Germinal center (tissue), 1 donor: ENCODE measurements at places on chromosomes 11 and 22.

DNA sequence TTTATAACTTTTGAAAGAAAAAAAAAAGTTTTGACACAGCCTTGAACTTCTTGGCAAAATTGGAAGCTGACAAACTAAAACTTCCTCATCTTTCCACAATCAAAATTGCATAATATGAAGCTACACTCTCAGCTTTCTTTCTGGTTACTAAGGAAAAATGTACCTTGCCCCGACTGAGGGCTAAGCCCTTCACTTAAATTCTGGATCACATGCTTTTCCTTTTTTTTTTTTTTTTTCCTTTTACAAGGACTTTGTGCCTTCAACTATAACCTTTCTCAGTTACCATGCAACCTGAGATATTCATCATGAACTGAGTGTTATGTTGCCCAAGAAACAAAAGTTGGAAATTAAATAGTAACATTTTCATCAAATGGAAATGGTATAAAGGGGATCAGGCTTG, 188.5 kb upstream of the CARD18 start:
- no peak for DNase-seq

DNA sequence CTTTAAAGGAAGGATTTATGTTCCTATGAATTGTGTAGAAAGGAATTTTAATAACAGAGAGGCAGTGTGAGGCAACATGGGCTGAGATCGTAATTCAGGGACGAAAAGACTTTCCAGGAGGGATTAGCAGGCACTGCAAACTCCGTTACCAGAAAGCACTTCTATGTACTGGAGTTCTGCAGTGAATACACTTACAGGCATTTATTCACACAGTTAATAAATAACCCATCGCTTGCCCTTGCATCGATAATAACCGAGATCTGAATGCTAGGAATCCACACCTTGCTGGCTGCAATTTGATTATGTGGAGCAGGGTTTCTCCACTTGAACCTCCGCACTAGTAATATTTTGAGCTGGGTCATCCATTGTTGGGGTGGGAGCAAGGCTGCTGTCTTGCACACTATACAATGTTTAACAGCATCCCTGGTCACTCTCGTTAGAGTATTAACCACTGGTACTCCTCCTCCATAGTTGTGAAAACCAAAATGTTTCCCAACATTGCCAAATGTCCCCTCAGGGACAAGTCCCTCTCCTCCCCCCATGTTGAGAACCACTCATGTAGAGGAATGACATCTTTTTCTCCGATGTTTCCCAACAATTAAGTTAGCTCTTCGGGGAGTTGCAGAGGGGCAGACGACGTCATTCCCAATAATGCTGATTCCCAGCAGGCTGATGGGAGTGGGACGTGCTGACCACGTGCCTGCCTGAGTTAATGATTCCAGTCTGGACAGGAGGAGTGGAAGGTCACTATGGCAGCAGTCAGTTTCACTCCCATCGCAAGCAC, 99.5 kb downstream of the SNX19 start:
- no peak for DNase-seq

DNA sequence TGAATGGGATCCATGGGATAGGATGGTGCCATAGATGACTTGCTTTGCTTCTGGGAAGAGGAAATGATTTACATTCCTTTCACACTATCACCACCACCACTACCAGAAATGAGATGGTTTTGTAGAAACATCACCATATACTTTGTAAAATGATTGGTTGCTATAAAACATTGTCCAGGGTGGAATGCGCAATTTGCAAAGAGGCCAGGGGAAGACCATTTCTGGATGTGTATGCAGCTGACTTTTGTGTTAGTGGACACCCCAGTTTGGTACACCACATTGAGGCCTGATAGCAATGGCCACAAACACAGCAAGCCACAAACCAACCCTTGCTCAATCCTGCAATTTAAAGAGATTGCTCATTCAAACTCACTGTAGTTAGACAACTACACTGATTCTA, 56.7 kb upstream of the RCN1 start:
- DNase-seq: no peak

DNA sequence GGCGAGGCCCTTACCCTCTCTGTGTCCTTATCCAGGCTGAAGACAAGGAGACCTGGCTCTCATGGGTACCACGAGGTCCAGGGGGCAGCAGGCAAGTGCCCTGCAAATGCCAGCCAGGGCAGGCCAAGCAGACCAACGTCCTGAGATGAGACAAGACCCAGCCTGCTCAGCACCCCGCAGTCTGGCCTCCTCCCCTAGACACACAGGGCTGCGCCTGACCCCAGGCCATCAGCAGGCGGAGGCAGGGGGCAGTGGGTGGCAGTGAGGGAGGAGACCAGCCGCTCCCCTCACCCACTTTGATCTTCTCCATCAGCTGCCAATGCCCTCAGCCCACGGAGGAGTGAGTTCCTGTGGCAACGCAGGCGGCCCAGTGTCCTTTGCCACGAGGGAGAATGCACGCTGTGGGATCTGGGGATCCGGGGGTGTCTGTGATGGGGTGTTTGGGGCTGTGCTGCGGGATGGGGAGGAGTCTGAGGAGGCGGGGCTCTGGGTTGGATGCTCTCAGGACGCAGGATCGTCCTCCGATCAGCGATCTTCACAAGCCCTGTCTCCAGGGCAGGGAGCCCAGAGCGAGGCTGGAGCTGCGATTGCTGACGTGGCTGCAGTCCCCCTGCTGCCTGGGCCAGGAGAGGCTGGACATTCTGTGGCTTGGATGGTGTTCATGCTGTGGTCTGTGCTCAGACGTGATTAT, 30.5 kb upstream of the PPARA start:
- no peak for DNase-seq

DNA sequence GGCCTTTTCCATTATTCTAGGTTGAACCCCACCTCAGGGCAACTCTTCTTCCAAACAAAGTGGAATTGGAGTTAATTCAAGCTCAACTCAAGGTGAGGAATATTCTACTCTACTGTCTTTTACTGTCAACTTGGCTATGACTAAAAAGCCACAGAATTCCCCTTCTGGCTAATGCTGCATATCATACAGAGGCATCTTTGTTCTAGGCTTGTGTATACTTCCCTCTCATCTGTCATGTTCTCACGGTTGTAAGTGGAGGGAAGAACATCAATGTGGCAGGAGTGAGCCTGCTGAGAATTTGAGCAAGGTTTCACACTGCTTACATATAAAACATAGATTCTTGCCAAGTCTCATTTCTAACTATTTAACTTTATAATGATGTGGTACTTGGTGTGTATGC, 921.4 kb upstream of the CNTN5 start:
- no peak for DNase-seq

DNA sequence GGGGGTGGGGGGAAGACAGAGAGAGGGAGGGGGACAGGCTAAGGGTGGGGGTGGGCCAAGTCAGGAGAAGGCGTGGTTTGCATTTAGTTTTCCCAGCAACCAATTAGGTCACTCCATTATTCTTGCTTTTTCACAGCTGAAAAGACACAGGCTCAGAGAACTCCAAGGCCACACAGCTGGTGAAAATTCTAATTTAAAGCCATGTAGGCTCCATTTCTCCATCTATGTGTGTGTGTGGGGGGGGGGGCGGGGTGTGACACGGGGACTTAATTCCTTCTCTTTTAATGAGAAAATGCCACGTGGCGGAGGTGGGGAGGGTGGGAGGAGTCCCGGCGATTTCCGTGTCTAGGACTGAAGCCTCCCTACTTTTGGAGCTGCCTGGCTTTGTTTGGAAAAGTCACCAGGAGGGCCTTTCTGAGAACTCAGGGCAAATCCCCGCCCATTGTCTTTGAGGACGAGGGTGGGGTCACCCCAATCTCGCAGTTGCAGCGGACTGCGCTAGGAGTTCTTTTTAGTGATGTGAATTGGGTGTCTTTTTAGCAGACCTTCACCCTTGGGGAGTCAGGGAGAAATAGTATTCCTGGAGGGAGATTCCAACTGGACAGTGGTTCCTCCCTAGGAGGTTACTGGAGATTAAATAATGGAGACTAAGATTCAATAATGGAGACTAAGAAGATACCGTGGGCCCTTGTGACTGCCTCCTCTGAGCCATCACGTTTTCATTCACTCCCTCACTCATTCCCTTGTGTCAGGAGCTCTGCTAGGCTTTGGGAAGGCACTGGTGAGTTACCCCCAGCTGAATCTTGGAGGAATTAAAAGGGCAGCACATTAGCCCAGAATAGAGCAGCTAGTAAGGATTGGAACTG, 36.4 kb upstream of the PTPRJ start:
- no peak for DNase-seq

GRCh38 chr11:19059833-19060232, 684 bp downstream of the MRGPRX2 start:
- DNase-seq: no peak

- no peak for DNase-seq
Observed at GRCh38 chr22:23256986-23257888, 76.9 kb downstream of the BCR start.

- no peak for DNase-seq
Observed at GRCh38 chr22:41028841-41029240, 63.6 kb upstream of the EP300 start.

- DNase-seq: no peak
Observed at GRCh38 chr11:2798951-2799761, 86.4 kb downstream of the CDKN1C start.

- no peak for DNase-seq
Observed at GRCh38 chr11:30916764-30917163, 330.6 kb upstream of the MPPED2 start.

DNA sequence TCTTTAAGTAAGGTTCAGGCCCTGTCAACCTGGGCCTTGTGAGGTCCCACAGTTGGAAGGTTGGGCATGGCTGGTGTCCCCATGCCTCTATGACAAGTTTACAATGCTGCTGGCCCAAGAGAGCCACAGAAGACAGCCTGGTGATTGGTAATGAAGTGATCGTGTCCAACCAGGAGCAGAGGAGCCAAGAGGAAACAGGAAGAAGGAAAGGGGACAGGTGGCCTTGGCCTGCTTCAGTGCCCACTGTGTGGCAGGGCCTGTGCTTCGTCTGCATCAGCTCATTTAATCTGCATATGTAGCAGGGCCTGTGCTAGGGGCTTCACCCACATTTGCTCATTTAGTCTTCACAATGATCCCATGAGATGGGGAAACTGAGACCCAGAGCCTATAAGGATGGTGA, 42.1 kb upstream of the CSNK2A3 start:
- no peak for DNase-seq

DNA sequence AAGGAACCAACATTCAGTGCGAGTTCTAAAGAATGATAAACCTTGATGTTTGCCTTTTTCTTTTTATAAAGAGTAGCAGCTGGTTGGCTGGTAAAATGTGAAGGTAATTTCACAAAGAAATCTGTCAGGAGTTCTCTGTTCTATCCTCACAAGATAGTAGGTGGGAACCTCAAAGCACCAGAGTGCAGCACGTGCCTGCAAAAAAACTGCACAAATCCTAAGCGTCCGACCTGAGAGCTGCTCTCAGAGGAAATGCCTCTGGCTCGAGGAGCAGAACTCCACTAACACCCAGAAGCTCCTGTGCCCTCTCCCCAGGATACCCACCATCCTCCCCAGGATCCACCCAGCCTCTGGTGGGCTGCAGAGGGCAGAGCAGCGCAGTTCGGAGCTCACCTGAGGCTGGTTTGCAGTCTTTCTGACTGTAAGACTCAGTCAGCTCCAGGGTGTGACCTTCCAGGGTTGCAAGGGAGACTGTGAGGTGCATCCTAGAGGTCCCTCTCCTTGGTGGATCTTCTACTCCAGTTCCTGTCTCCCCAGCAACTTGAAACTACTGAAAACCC, 23.5 kb downstream of the PRDM10 start:
- DNase-seq: no peak

- no peak for DNase-seq
Observed at GRCh38 chr11:121688860-121689614, 236.3 kb upstream of the SORL1-AS1 start.

DNA sequence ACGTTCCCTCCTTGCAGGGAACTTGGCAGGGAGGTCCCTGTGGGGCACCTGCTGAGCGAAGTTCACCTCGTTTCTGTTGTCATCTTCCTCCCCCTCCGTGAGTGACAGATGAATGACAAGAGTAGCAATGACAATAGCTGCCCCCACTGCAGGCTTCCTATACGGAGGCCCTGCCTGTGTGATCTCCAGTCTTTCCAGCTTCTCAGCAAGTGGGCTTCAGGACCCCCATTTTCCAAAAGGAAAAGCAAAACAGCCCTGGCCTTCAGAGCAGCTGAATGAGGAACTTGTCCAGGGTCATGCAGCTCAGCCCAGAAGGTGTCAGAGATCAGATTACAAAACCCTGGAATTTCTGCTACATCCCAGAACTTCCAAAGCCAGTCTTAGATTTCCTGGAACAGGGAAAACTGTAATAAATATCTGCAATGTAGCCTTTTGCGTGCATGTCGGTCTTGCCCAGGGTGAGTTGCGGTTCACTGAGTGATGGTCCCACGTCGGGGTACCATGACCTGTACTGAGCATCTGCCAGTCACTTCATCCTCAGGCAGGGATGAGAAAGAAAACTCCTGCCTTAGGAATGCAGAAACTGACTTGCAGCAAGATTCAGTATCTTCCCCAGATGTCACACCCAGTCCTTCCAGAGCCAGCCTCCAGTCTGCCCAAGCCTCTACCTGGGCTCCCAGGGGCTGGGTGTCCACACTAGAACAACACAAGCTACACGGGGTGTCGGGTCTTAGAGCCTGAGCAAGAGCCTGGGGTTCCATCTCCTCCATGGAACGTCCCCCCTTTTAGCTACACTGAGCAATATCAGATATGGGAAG, 1457.0 kb downstream of the BRD1 start:
- no peak for DNase-seq

- no peak for DNase-seq
Observed at GRCh38 chr11:12258451-12258850, 118.9 kb upstream of the PARVA start.

DNA sequence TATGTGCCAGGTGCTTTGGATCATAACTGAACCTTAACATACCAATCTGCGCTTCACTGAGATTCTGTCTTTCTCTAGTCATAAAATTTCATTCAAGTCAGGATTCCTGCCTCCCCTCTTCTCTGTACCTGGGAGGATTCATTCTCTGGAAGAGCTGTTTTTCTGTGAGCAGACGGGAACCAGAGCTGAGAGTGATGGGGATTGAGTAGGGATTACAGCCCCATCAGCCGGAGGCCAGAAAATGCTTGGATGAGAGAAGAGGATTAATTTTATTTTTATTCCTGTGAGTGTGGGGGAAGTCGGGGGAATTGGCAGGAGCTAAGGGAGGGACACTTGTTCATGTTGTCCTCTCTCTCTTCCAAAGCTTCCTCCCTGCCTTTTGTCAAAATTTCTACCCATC, 4.7 kb downstream of the STX3 start:
- DNase-seq: no peak

- no peak for DNase-seq
Observed at GRCh38 chr11:10407055-10407454, 48.0 kb upstream of the AMPD3 start.

GRCh38 chr11:37320921-37321320, 722.9 kb upstream of the RAG2 start:
- no peak for DNase-seq
